ENCODE measurements at places on chromosomes 1 and 21.

- DNase-seq: no peak
Observed at GRCh38 chr21:32496568-32496967, 84.1 kb downstream of the EVA1C start.

- no peak for DNase-seq
Observed at GRCh38 chr1:82491301-82492048, 690.7 kb downstream of the ADGRL2 start.

GRCh38 chr1:206133751-206134415 lies 16.7 kb upstream of the AVPR1B start:
- DNase-seq: no peak

GRCh38 chr1:113674591-113674990 lies 84.7 kb downstream of the PHTF1 start:
- DNase-seq: no peak

GRCh38 chr1:228081578-228082213 lies 812 bp upstream of the ARF1 start:
- no peak for DNase-seq

DNA sequence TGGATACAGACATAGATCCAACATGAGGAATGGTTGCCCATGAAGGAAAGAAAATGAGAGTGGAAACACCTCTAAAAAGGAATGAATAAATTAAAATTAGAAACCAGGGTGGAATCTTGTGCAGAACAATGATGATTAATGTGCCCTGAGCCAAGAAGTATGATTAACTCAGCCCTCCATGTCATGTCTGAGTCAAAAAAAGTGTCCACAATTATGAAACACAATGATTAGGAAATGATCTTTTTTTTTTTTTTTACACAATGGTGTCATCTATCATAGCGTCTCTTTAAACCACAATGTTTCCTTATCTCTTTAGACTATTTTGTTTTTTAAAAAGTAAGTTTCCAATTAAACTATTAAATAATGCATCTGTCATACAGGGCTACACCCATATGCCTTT lies 78.9 kb upstream of the RAB4A start:
- DNase-seq: no peak

GRCh38 chr1:33529957-33530356 lies 57.5 kb downstream of the ZSCAN20 start:
- DNase-seq: no peak

DNA sequence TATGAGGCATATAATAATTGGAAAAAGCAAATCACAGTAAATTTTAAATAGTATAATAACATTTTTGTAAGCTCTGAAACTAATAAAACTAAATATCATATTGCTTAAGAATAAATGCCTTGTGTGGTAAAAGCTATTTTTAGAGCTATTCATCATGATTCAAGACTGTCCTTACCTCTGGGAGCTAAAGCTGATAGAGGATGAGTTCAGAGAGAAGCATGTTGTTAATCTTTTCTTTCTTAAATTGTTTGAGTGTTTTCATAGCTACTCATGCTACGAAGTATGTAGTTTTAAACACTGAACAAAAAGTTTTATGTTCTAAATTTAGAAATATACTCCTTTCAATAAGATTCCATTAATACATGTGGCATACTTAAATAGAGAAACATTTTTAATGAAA lies 30.5 kb downstream of the IFI16 start:
- DNase-seq: no peak

DNA sequence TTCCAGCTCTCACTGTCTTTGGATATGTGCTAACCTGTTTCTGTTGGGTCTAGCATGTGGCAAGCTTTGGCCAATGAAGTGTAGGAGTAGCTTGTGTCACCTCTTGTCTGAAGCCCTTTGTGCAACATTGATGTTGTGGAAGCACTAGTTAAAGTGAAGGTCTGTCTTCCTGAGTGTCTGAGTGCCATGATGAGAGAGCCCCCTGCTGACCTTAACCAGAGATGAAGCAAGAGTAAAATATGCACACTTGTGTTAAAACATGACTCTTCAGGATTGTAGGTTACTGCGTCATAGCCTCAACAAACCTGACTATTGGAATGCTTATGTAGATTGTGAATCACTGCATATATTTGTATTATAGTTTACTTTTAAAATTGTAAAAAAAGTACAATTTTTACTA lies 103.7 kb downstream of the NCAM2 start:
- no peak for DNase-seq

GRCh38 chr1:12048372-12048771 lies 14.7 kb upstream of the TNFRSF8 start:
- DNase-seq: no peak

GRCh38 chr1:157782931-157783330 lies 6.0 kb upstream of the FCRL2 start:
- no peak for DNase-seq

DNA sequence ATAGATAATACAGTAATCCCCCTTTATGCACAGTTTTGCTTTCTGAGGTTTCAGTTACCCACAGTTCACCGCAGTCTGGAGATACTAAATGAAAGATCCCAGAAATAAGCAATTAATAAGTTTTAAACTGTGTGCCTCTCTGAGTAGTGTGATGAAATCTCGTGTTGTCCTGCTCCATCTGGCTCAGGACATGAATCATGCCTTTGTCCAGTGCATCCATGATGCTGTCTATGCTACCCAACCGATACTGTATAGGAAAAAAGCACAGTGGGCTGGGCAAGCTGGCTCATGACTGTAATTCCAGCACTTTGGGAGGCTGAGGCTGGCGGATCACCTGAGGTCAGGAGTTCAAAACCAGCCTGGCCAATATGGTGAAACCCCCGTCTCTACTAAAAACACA lies 85.0 kb upstream of the SLC2A1 start:
- DNase-seq: no peak

DNA sequence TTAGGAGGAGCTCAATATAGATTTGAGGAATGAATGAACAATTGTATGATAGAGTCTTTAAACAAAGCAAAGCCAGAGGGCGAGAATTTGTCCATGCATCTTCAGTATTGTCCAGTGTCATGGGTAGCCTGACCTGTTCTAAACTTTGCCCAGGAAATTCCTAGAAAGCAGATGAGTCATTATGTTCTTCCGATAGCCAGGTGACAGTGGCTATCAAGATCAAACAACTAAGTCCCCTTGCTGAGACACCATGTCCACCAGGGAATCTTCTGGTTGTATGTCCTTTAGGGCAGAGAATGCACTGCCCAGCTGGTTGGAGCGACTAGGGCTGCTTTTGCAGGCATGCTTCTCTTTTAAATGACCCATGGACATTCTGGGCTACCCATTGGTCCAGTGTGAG lies 1.8 kb upstream of the SLC26A9 start:
- no peak for DNase-seq

GRCh38 chr1:244137725-244138124 lies 86.6 kb downstream of the ZBTB18 start:
- DNase-seq: no peak

DNA sequence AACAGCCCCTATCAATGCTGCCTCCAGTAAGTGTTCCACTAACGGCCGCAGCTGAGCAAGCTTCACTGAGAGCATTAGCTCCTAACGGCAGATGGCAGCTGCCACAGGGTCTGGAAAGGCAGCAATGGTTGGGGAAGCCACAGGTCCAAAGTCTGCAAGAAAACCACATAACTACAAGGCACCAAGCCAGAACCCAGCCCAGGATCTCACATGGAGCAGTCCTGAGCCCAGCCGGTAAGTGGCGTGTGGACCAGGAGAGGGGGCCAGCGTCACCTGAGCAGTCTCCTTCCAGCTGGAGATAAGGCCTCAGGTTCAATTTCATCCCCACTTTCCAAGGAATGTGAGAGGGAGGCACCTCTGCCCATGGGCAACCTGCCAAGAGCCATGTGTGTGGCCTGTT lies 13.2 kb downstream of the SYT2 start:
- DNase-seq: no peak

GRCh38 chr1:186304982-186305949 lies 69.8 kb downstream of the TPR start:
- DNase-seq: no peak

GRCh38 chr1:243473227-243474135 lies 217.6 kb downstream of the SDCCAG8 start:
- no peak for DNase-seq

DNA sequence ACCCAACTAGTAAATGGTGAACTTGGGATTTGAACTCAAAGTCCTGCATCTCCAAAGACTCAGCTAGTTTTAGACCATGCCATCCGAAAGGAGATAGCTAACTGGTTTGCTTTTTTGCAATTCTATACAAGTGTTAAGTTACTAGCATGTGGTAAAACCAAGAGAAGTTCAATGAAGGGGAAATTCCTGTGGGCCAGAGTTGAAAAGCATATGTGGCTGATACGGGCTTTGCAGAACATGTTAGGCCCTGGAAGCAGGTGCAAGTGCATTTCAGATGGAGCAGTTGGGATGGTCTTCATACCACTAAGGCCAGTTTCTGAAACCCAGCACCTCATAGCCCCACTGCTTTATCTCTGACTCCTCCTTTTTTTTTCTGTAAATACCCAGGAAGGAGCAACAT lies 620.9 kb downstream of the PLPP3 start:
- DNase-seq: no peak

DNA sequence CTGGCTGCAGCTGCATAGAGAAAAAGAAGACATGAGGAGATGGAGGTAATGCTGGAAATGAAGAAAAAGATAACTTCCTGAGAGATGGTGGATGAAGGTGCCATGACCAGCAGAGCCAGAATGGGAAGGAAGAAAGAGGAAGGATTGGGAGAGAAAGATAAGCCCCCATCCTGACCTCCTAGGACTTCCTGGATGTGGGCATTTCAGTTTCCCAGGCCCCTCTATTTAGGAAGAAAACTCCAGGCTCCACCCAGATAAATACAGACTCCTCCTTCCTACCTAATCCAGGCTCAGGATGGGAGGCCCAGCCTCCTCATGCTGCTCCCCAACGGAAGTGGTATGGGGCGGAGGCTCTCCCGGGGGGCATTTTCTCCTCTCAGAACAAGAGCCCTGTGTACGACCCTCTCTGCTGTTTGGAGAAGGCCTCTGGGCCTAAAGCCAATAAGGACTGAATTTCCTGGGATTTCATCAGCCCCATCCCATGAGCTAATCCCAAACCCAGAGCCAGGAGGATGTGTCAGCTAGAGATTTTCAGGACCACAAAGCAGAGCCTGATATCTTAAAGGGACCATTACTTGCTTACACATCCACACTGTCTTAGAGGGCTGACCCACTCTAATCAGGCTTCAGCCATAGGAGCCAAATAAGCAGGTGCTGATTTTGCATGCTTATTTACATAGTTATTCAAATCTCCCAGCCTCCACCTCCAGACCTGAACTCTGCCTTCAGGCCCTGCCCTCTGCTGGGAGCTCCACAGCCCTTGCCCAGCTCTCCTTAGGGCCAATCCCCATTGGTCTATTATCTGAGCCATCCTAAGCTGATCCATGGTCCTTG lies 5.1 kb upstream of the ARHGEF2 start:
- DNase-seq: no peak

GRCh38 chr1:30804352-30804751 lies 46.8 kb upstream of the LAPTM5 start:
- no peak for DNase-seq

GRCh38 chr1:44283524-44284173 lies 70.4 kb downstream of the DMAP1 start:
- no peak for DNase-seq

- no peak for DNase-seq
Observed at GRCh38 chr21:23695443-23695842, 1911.8 kb downstream of the MRPL39 start.

GRCh38 chr1:153661111-153661708 lies 2.7 kb downstream of the SNAPIN start:
- DNase-seq: no peak

DNA sequence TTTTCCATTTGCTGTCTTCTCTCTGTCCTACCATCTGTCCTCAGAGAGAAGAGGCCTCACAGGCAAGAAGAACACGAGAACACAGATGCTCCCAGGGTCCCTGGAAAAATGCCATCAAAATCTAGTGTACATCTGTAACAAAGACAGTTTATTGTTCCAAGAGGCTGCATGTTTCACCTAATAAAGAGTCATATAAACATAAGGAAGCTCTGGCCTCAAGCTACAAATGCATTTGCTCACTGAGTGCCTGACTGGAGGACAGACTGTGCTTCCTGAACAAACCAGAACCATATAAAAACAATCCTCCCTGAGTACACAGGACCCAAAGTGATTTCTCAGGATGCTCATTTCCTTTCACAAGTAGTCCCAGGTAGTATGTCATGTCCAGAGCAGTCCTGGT lies 76.3 kb upstream of the SLC44A3 start:
- no peak for DNase-seq

- no peak for DNase-seq
Observed at GRCh38 chr1:75203415-75204277, 69.5 kb downstream of the LHX8 start.

DNA sequence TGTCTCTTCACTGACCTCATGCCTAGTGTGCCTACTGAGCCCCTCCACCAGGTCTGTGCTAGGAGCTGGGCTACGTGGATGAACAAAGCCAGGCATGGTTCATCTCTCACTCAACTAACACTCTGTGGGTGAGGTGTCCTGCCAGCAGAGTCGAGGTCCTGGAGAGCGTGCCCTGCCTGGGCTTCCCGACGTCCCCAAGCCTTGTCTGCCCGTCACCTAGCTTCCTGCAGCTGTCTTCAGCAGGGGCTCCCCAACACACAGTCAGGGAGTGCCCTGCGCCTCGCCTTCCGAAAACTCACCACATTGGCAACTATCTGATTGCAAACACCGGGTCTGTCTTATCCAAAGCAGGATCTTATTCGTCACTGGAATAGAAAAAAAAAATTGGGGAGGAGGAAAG lies 167.5 kb upstream of the ZC3H12A start:
- DNase-seq: no peak

DNA sequence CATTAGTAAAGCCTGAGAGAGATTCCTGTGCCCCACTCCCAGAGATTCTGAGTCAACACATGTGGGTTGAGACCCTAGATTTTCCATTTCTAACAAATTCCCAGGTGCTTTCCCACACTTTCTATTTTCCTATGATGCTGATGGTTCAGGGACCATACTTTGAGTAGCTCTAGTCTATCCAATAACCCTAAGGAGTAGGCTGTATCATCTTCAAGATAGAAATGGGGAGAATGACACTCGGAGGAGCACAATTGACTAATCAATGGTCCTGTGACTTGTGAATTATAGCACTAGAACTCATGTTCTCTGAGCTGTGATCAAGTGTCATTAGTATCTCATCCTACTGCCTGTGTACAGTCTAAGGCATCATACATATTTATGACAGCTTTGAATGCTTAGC lies 232.9 kb upstream of the B3GALT2 start:
- no peak for DNase-seq

GRCh38 chr1:58768971-58769808 lies 14.7 kb downstream of the JUN start:
- DNase-seq: no peak

GRCh38 chr1:8055973-8056372 lies 29.9 kb upstream of the ERRFI1 start:
- DNase-seq: no peak

All from activated CD4-positive, CD25-positive, alpha-beta regulatory T cell treated with anti-CD3 and anti-CD28 coated beads, Interleukin-2, amount 50 U/mL, for 16 hours (primary cell).